HEK293T (cell line): ENCODE measurements at places on chromosomes 3 and 15.

DNA sequence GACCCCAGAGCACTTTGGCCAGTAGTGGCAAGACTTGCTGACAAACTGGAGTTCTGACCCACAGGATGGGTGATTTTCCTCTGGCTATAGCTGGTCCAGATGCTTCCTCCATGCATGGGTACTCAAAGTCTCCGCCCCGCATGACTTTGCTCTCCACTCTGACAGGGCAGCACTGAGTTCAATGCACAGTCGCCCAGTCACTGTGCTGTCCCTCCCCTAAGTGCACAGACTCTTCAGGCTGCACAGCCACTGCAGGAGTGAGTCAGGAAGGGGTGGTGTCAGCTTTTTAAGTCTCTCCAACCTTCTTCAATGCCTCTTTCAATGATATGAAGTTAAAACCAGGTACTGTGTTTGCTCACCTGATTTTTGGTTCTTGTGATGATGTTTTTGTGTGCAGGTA, 17.8 kb downstream of the TEX9 start:
- DNase-seq = no peak

GRCh38 chr15:85389772-85390171, 9.4 kb downstream of the AKAP13 start:
- no peak for DNase-seq

GRCh38 chr3:195023989-195024388, 247.0 kb downstream of the XXYLT1 start:
- no peak for DNase-seq

- DNase-seq = no peak
Observed at GRCh38 chr3:156760333-156760732, 65.8 kb upstream of the LEKR1 start.

- DNase-seq = no peak
Observed at GRCh38 chr3:128262457-128262856, 109.2 kb downstream of the EEFSEC start.

DNA sequence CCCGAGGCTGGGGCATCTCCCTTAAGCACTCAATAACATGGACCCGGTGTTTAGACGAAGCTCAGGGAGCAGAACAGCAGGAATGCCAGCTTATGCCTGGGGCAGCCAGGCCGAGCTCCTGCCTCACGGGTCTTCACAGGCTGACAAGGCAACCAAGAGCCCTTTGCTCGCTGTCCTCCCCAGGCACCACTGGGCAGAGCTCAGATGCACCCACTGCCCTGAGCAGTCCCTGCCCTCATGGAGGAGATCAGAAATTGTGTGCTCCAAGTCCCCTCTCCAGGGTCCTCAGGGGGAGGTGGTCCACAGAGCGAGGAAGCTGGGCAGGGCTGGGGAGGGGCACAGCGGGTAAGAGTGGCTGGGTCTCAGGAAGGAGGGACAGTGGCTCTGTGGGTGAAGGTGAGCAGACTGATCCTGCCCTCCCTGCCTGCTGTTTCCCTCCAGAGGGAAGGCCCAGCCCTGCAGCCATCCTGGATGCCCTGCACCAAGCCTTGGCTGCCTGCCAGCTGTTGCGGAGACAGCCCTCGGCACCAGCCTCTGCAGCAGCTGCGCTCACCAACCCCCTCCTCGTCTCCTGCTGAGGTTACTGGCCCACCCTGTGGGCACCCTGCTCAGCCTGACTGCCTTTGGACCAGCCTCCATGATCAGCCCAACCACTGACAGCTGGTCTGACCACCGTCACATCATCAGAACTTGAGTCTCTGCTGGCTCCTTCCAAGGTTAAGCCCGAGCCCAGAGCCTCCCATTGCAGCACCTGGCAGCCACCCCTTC, 21.1 kb upstream of the GP9 start:
- no peak for DNase-seq

- DNase-seq = no peak
Observed at GRCh38 chr3:135311699-135312098, 516.6 kb downstream of the EPHB1 start.

GRCh38 chr3:186152889-186153292, 44.0 kb upstream of the ETV5 start:
- DNase-seq = no peak

DNA sequence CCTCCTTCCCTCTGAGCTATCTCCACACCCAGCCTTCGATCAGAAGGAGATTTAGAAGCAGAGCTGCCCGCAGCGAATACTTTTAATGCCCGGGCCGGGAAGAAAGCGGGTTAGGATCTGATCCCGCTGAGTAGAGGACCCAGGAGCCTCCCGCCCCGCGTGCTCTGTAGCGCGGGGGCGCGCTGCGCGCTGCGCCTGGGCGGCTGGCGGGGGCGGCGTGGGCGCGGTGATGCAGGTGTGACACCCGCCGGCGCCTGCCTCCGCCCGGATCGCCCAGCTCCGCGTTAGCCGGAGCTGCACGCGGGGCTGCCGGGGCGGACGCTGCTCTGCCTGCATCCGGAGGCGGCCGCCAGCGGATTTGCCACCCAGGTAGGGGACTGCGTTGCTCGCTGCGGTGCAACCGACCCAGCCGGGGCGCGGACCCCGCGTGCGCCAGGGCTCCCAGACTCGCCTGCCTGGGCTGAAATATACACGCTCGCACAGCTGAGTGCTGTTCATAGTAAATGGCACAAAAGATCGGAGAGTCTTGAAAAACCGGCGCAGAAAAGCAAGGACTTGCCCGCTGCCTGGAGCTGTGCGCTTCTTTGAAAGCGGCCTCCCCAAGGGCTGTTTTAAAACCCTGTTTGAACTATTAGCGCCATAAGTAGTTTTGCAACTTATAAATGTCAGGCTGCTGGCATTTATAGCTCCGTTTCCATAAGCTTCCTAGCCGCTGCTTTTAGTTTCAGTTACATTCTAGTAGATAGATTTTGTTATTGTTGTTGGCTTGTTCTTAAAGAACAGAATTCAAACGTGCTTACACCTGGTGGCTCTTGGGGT, at the start of gene SV2B:
SV2B (plus strand) TSS at position 263 of the 819 bp plus-strand sequence. CDS start 126,007 bp downstream, outside the sequence.
- peak; percentile 46 for DNase-seq
